LHCN-M2 (cell line): ENCODE measurements at places on chromosomes 4 and X. TPM values are rescaled to one million over a fixed set of nuclear protein-coding genes. Genes with fewer than 3 reads are reported as not detected.

DNA sequence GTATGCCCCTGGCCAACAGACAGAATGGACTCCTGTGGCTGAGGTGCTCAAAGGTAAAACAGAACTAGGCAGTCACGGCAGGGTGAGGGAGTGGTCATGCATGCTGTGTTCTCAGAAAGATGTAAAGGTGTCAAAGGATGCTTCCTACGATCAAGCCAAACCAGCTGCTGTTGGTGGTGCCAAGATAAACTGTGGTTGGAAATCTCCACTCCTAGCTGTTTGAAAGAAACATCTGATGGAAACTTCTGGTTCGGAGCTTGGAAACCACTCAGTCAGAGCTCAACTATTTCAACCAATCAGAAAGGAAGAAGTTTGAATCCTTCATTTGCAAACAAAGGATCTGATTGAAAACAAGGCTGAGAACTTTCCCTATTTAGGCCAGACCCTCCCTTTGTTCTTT, 68.5 kb upstream of the DDX60 start:
- peak; percentile 40 for DNase-seq

- no peak for DNase-seq
Observed at GRCh38 chr4:6423575-6423974, 48.8 kb downstream of the PPP2R2C start.

- DNase-seq = peak; percentile 49
Observed at GRCh38 chr4:138162259-138162658, 79.9 kb downstream of the SLC7A11 start.

GRCh38 chr4:168822481-168822880, 187.6 kb downstream of the CBR4 start:
- DNase-seq = peak; percentile 84

DNA sequence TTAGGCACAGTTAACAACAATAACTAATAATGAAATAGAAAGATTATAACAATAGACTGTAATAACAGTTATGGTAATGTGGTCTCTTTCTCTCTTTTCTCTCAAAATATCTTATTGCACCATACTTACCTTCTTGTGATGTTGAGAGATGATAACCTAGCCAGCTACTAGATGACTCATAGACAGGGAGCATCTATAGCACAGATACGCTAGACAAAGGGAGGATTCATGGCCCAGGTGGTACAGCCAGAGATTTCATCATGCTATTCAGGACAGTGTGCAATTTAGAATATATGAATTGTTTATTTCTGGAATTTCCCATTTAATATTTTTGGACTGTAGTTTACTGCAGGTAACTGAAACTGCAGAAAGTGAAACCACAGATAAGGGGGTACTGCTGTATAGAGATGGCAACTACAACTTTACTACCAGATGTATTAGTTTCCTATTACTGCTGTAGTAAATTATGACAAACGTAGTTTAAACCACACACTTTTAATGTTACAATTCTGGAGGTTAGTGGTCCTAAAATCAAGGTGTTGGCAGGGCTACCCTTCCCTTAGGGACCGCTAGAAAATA, 41.8 kb upstream of the MAGED1 start:
- DNase-seq = no peak

Gene CCKAR
- total RNA-seq = not detected in 2 replicates

GRCh38 chr4:174406383-174406782, 115.9 kb downstream of the HPGD start:
- DNase-seq = no peak

Gene SORCS2
- 0.52 and 0.90 TPM in 2 replicates for total RNA-seq

GRCh38 chr4:74031576-74031975, 6.9 kb downstream of the CXCL3 start:
- DNase-seq = no peak

- DNase-seq = no peak
Observed at GRCh38 chr4:10173754-10174749, 57.5 kb upstream of the WDR1 start.

Gene PDE6B
- total RNA-seq = 0.06 and 0.29 TPM in 2 replicates

DNA sequence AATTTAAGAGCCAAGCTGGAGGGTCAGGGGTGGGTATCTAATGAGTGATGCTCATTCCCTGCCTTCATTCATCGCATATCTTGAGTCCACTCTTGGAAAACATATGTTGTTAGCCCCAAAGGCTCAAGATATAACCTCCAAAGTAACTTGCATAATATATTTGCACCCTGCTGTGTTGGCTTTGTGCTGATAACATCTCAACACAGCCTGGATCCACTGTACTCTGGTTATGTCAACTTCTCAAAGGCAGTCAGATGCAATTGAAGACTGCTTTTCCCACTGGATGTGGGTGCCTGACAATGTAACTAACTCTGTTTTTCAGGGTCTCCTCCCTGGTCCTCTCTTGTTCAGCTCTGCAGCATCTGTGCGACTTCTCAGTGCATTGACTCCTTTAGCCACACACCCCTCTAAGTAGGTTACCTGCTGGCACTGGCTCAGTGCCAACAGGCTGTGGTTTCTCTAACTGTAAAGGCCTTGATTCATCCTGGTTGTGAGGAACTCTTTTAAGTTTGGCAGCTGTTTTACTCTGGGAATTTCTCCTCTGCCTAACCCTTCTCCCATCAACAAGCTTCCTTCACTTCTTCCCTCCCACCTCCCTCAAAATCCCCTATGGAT, 28.1 kb downstream of the SLC16A2 start:
- DNase-seq = peak; percentile 60

Gene SGCB
- total RNA-seq = 37.2 and 42.4 TPM in 2 replicates

DNA sequence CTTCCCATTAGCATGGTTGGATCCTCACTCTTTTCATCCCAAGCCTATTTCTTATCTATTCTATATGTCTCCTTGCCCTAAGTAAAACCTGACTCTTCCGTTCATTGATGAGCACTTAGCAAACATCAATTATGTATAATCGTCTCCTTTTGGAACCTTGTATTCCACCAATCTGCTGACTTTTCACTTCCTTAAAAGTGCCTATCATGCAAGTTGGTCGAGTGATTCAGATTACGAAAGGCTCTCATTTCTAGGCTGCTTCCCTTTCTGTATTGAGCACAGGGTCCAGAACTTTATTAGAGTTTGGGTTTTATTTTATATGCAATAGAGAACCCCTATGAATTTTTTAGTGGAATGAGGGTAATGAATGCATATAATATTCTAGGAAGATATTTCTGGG, 27.1 kb upstream of the ALB start:
- no peak for DNase-seq

DNA sequence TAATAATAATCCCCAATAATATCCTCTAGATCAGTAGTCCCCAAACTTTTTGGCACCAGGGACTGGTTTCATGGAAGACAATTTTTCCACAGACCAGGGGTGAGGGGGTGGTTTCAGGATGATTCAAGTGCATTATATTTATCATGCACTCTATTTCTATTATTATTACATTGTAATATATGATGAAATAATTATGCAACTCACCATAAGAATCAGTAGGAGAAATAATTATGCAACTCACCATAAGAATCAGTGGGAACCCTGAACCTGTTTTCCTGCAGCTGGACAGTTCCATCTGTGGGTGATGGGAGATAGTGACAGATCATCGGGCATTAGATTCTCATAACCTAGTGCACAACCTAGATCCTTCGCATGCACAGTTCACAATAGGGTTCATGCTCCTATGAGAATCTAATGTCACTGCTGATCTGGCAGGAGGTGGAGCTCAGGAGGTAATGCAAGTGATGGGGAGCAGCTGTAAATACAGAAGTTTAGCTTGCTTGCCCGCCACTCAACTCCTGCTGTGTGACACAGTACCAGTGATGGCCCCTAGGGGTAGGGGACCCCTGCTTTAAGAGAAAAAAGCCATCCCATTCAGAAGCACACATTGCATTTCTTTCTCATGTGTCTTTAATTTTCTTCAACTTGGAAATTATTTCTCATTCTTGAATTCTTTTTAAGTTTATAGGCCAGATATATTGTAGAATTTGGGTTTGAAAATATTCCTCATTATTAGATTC, 16.0 kb upstream of the SH3RF1 start:
- peak; percentile 18 for DNase-seq

Gene KLHL34
- total RNA-seq = not detected in 2 replicates

DNA sequence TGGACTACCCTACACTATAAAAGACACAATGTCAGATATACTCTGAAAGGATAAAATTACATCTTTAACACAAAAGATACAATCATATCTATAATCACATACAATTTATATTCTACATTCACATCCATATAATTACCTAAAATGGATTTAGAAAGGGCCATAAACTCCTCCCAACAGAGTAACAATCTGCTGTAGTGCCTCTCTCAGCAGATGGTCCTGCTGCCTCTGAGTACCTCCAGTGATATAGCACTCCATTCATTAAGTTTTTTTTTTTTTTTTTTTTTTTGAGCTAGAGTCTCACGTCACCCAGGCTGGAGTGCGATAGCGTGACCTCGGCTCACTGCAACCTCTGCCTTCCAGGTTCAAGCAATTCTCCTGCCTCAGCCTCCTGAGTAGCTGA, 7.4 kb downstream of the ANKRD37 start:
- DNase-seq = no peak

GRCh38 chr4:24894846-24895245, 18.0 kb downstream of the CCDC149 start:
- DNase-seq = no peak

Gene DMRTC1B
- total RNA-seq = not detected in 2 replicates

Gene LRAT
- total RNA-seq = not detected in 2 replicates

DNA sequence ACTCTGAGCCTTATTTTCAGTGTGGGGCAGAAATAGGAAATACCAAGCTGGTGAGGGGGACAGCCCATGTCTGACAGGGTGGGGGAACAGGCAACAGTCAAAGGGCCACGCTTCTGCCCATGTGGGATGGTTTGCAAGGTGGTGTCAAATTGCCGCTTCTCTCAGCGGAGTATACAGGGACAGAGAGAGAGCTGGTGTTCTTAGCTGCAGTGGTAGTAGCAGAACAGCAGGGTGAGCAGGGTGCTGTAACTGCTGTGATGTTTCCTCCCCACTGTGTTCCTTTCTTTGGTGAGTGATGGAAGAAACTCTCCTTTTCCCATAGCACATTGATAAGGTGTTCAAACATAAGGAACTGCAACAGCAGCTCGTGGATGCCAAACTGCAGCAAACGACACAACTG, 37.9 kb downstream of the RBBP7 start:
- DNase-seq = no peak

Gene ENPEP
- 0.13 and 0.17 TPM in 2 replicates for total RNA-seq

DNA sequence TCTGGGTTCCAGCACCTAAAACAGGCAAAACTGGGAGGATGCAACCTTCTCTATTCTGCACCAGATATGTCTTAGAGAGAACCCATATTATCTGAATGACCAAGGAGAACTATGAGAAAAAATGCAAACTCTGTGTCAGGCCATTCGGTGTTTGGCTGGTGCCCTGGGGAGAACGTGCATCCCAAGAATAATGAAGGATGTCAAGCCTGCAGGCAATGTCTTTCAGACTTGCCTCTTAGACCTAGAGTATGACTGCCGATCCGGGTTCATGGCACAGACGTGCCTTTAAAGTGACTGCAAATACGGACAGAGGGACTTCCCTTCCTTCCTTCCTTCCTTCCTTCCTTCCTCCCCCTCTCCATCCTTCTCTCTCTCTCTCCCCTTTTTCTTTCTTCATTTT, 6.9 kb downstream of the XAGE1B start:
- no peak for DNase-seq

Gene NPY1R
- total RNA-seq = not detected in 2 replicates

DNA sequence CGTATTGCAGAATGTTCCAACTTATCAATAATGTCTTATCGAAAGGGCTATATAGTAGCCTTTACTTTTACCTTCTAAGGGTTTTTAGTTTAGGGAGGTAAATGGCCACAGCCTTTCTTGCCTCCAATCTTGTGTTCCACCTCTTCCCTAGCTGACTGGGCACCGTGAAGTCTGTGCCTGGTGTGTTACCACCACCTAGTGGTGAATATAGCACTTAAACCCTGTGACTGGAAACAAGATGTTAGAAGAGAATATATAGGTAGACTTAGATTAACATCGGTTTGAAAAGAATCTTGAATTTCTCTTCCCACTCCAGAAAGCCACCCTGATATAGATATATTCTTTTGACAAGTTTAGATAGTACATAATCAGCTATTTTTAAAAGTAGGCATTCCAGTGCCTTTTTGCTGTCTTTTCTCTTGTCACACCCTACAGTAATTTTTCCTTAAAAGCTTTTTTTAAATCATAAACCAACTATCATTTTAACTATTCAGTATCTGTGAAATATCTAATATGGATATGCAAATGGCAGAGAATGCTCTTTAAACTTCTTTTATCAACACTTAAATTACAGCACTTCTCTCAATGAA, 27.8 kb upstream of the ADH7 start:
- peak; percentile 64 for DNase-seq

DNA sequence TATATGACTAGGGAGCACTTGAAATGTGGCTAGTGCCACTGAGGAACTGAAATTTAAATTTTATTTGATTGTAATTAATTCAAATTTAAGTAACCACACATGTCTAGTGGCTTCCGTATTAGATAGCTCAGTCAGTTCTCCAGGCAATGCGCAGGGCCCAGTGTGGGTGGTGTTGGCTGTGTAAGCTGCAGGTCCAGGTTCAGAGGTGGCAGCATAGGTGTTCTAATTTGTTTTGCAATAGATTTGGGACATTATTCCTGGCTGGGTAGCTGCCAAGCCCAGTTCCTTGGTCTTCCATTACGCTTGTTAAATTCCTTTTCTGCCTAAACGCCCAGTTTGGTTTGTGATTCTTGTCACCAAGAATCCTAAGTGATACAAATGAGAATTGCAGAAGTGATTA, 79.5 kb downstream of the FAM184B start:
- DNase-seq = no peak

DNA sequence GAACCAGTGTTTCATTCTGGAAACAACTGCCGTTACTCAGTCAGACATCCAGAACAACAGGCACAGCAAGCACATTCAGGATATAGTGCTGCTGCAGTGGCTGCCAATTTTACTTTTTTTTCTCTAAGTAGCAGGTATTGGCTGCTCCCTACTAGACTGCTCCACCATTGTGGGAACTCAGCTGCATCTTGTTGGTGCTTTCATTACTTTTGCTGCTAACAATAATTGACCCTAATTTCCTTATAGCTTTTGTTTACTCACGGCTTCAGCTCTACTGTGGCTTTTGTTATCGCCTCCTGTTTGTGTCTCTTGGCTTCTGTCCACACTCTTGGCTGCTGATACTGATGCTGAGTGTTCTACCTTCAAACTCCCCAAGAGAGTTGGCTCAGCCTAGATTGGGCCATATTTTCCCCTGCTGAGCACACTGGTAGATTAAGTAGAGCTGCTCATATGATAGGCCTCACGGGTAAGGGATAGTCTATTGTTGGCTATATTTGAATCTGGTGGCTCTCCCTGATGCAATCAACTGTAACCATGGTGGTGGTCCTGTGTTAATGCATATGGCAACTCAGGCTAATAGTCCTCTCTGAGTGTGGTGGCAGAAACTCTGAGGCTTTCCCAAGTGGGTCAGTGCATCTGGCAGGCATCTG, 44.5 kb upstream of the IL2 start:
- no peak for DNase-seq

- no peak for DNase-seq
Observed at GRCh38 chr4:3767570-3768288, 1.5 kb downstream of the ADRA2C start.

- no peak for DNase-seq
Observed at GRCh38 chr4:113293674-113294073, 244.2 kb downstream of the ANK2 start.

- DNase-seq = no peak
Observed at GRCh38 chr4:98706200-98706813, 47.9 kb upstream of the TSPAN5 start.

Gene APLN
- total RNA-seq = 6.7 and 7.3 TPM in 2 replicates
